HFFc6 (cell line): ENCODE measurements at places on chromosomes 7 and 10. TPM values are rescaled to one million over a fixed set of nuclear protein-coding genes. Genes with fewer than 3 reads are reported as not detected.
A peak's percentile ranks its signal among the peaks of the same experiment; 100 is the strongest.

- DNase-seq: no peak
Observed at GRCh38 chr7:101564778-101565211, 64.3 kb downstream of the MYL10 start.

DNA sequence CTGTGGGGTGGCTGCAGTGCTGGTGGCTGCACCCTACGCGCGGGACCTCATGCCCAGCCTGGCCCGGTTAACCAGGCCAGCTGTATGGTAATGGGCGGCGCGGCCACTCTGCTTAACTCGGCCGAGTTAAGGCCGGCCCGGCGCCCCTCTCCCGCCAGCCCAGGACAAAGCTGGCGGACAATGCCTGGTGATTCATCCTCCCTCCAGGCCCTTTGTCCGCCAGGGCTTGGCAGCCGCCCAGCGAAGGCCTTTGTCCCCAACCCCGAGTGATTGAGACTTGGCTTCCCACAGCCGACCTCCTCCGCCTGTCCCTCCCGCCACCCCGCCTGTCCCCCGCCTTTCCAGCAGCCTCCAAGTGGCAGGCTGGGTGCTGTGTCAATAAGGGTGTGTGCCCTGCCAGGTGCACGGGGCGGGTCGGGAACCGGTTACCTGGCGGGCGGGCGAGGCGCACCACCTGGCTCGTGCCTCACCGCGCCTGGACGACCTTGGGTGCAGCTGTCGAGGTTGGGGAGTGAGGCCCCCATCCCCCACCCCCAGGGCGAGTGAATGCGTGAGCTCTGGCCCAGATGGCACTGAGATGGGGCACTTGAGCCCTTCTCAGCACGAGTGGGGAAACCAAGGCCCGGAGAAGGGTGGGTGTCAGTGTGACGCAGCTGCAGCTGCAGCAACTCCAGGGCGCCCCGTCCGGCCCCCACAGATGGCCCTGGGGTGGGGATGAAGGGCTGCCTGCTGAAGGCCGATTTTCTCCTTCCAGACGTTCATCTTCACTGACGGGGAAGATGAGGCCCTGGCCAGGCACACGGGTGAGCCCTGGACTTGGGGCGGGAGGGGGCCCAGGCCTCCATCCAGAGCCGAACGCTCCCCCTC, 4.6 kb downstream of the LFNG start:
- peak; percentile 65 for DNase-seq

DNA sequence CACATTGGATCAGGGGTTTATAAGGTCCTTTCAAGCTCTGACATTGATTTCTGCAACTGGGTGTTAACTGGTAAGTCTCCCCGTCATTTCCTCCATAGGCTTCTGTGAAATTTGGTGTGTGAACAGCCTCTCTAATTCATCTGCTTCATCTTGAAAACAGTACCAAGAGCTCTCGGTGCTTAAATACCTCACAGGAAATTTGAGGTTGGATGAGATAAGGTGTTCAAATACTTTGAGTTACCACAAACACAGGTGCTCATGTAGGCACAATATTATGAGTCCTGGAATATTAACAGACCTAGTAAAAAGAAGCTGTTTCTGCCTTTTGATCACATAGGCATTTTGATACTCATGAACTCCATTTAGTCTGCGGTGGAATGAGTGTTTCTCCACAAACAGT, 85.2 kb downstream of the RTKN2 start:
- DNase-seq: no peak

- peak; percentile 30 for DNase-seq
Observed at GRCh38 chr10:113493195-113493594, 59.7 kb upstream of the HABP2 start.

DNA sequence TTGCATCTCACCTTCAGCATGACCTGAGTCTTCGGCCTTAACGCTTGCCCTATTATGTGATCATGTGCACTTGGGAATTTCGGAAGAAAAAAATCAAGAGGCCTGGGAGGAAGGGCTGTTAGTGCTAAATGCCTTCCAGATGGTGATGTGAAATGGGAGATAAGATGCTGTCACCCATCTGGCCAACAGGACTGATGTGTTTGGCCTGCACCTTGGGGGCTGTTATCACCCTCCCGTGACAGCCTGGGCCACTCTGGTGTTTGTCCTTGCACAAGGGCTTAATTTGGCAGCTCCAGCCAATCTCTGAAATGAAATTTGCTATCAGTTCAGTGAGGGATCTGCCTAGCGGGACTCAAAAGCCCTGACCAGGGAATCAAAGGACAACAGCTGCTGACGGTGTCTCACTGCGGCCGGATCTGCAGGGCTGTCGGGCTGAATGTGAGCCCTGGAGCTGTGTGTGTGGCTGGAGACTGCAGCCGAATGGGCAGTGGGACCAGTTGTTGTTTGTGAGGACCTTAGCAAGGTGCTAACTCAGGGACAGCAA, 131.4 kb upstream of the BTBD16 start:
- no peak for DNase-seq

- DNase-seq: no peak
Observed at GRCh38 chr7:50751146-50751545, 31.6 kb downstream of the GRB10 start.

- DNase-seq: no peak
Observed at GRCh38 chr10:104485632-104486031, 132.0 kb downstream of the CFAP58 start.

- DNase-seq: peak; percentile 88
Observed at GRCh38 chr10:44180321-44181168, 204.4 kb downstream of the CXCL12 start.

GRCh38 chr7:36868727-36869411, 144.6 kb upstream of the AOAH start:
- DNase-seq: no peak

DNA sequence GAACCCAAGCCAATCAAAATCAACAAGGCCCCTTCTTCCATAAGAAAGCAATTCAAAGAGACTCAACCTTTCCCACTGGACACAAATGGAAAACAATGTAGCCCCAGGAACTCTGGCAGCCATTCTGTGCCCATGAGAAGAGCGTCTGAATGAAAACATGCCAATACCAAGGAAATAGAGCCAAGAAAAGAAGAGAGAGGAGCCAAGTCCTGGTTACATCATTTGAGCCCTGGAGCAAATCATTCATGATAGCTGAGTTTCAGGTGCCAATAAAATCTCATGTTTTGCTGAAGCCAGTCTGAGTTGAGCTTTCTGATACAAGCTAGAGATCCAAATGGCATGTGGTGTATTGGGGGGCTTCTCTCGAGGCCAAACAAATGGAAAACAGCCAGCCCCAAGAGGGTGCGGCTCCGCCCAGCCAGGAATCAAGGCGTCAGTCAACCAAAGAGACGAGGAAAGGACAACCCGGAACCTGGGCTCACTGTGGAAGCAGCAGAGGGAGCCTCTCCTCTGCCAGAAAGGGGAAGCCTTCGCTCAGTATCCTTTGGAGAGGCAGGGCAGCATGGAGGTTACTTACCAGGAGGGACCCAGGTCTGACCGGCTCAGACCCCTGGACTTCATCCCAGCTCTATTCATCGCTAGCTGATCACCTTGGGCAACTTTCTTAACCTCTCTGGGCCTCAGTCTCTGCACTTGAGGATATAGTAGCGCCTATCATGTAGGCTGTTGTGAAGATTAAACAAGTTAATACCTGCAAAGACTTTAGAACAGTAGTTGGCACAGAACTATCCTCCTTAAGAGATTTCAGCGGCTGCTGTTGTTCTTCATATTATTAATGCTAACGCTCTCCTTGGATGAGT, 61.8 kb downstream of the OAT start:
- no peak for DNase-seq

GRCh38 chr10:3407208-3407607, 234.6 kb upstream of the PITRM1 start:
- DNase-seq: no peak

DNA sequence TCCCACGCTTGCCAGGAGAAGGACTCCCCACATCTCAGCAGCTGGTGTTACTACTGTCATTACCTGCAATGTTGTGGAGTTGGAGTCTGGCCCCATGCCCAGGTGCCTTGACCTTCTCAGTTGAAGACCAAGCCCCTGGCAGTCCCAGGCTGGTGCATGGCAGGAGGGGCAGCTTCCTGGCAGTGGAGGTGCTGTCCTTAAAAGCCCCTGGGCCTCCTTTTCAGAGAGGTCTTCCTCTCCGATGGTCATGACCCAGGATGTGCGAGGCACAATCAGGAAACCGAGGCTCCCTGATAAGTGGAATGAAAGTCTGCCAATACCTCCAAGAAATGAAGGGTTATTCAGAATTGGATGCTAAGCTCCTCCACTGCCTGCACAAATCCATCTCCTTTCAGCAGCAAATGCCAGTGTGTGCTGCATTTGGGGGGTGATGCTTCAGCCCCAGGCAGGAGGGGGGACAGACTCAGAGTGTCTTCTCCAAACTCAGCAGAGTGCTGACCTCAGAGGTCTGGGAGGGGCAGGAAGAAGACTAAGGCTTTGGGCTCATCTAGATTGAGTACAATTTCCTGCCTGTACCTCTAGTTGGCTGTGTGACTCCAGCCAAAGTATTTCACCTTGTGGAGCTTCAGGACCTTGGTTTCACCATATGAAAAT, 97.0 kb upstream of the DDC start:
- DNase-seq: no peak

OR9A2 gene
- not detected in 3 replicates for total RNA-seq
